Fibroblast of lung (primary cell): ENCODE measurements at places on chromosomes 5 and 9. TPM values are rescaled to one million over a fixed set of nuclear protein-coding genes. Genes with fewer than 3 reads are reported as not detected.

GRCh38 chr5:132059043-132059695 is 1.3 kb upstream of the IL3 start:
- no peak for DNase-seq

GRCh38 chr5:159838551-159839222 is 77.6 kb upstream of the ADRA1B start:
- peak; percentile 31 for DNase-seq

GRCh38 chr5:73908395-73908794 is 282.4 kb downstream of the ARHGEF28 start:
- peak; percentile 11 for DNase-seq

- DNase-seq = no peak
These were observed 8.9 kb downstream of the RECK start for GRCh38 chr9:36045610-36046009.

DNA sequence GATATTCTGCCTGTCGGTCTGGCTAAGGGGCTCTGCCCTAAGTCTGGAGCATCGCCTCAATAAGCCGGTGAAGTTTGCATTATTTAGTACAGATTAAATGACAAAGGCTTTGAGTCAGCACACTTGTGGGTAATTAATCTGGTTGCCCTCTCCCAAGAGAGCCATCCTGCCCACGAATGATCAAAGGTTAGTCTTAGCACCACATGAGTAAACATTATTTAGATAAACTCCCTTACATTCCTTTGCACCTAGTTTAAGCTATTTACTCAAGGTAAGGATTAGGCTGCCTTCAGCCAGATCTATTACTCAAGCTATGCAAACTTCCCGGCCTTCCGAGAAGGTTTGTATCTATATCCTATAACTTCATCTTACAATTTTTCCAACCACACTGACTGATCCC is 572.1 kb downstream of the CHSY3 start:
- DNase-seq = no peak

- DNase-seq = no peak
These were observed 12.5 kb upstream of the ZSWIM6 start for GRCh38 chr5:61319388-61320146.

DNA sequence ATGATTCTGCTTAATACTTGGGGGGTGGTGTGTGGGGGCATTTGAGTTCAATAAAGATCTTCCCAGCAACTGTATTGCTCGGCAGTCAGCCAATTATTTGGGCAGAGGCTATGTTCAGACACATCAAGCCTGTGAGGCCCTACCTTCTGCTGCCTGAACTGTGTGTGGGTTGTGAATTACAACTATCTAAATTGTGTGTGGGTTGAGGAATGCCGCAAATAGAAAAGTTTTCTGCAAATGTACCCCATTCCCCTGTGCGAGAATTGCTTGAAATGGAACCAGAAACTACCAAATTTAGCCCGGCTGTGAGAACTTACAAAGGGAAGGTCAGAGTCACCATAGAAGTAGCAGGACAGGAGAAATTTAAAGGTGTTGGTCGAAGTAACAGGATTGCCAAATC is 360.0 kb upstream of the PIK3R1 start:
- DNase-seq = no peak

- DNase-seq = no peak
These were observed 209.4 kb upstream of the TLE4 start for GRCh38 chr9:79362100-79363081.

DNA sequence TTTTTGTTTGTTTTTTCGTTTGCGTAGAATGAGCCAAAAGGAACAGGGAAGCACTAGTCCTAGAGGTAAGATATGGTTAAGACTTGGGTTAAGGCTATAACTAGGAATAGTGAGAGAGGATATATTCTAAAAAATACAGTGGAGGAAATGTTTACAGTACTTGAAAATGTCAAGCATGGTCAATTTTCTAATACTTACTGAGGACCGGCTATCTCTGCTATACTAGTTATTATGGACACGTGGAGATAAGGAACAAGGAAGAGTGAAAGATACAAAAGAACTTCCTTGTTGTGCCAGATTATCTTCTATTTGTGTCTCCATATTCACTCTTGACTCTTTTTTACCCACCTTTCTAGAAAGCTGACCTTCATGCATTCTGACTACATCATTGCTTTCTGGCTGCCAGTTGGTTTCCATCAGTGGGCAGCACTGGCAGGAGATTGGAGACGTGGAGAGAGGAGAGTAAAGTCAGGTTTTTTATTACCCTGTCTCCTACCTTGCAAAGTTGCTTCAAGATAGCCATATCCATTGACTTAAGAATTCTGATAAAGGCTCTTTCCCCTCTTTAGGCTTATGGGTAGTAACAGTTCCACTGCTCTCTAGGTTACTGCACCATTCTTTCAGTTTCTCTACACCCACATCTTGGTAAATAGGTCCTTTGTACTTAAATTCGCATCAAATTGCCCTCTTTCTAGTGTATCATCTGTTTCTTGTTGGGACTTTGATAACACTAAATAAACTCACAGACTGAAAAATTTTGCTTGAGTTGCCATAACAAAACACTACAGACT is 9.0 kb upstream of the RFX3 start:
- no peak for DNase-seq

DNA sequence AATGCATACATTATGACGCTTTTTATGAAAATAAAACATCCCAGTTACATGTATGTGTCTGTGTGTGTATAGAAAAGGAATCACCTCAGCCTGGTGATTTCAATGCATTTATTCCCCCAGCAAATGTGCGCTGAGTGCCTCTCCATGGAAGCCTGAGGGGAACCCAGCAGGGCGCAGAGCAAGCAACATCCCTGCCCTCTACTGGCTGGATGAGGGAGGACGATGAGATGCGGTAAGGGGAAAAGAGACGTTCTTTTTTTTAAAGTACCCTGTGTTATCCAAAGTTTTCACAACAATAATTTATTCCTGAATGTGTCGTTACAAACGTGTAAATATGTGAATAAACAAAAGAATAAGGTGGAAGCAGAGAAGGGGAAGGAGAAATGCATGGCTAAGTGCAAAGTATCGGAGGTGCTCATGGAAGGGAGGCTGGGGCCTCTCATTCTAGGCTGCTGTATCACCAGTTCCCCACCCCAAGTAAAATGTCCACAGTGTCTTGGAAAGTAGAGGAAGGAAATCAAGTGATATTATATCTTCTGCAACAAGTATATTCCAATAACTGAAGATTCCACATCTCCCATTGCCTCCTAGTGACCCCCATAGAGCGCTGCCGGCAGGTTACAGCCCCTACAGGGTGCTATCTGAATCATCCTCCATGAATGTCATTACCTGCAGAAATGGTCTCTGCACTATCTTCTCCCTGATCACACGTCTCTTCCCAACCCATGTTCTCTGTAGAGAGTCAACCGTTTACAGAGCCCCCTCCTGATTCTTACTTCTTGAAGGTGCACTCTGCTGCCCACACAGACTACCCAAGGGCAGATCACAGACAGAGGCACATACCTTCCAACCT is 13.0 kb upstream of the ABLIM3 start:
- no peak for DNase-seq

- peak; percentile 95 for DNase-seq
These were observed at the start of gene STING1 for GRCh38 chr5:139482050-139482889. TSS of gene STING1 (minus strand) at chr5:139482758. CDS start at chr5:139481704, 1,054 bp downstream.

DNA sequence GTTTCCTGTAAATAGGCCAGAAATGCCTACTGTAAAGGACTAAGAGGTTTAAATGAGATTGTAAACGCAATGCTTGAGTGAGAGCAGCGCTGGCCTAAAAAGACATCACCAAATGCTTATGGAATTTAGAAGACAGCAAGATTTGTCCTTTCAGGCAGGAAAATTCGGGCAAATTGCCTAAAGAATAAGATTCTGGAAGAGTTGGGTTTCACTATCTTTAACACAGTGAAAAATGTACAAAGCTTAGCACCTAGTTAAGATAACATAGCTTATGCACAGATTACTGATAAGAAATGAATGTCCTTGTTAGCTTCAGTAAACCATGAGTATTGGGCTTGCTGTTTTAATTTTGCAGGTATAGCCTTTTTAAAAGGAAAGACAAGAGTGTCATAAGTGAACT is 4.7 kb downstream of the FKBP15 start:
- DNase-seq = no peak

Gene CDH9
- total RNA-seq = not detected in 2 replicates

Gene MACIR
- 3.5 and 3.9 TPM in 2 replicates for total RNA-seq

Gene FYB1
- under 0.01 TPM in 1 of 2 replicates, not detected in the other for total RNA-seq

Gene NIPAL4
- 0.17 and 0.26 TPM in 2 replicates for total RNA-seq

Gene DPP7
- 93.0 and 126 TPM in 2 replicates for total RNA-seq

Gene LARP1
- 32.4 and 51.0 TPM in 2 replicates for total RNA-seq

Gene SLCO6A1
- not detected in 2 replicates for total RNA-seq

Gene BAAT
- total RNA-seq = not detected in 2 replicates

Gene GPR151
- not detected in 2 replicates for total RNA-seq
